ENCODE measurements at places on chromosomes 7 and 10.
A peak's percentile ranks its signal among the peaks of the same experiment; 100 is the strongest.

- DNase-seq, result no peak
Measured at GRCh38 chr10:124307591-124307990, 111.1 kb downstream of the OAT start.

DNA sequence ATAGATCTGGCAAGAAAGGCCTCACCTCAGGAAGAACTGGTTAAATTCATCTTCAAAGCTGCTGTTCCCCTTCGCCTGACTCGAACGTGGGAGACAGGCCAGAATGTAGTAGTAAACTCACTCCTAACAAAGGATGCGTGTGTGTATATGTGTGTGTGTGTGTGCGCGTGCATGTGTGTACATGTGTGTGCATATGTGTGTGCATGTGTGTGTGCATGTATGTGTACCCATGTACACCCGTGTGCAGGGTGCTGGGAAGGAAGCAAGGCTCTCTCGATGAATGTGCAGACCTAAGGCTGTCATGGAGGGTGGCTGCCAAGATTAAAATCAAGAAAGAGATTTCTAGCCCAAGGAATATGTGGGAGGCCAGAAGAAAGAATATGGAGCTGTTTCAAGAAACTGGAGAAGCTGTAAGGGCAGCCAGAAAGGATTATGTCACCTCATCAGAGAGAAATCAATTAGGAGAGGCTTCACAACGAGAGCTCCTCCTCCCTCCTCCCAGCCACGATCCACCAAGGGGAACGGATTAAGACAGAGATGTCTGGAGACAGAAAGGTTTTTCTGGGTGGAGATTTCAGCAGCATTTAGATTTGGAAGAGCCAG, 34.0 kb upstream of the LBX1 start:
- no peak for DNase-seq

DNA sequence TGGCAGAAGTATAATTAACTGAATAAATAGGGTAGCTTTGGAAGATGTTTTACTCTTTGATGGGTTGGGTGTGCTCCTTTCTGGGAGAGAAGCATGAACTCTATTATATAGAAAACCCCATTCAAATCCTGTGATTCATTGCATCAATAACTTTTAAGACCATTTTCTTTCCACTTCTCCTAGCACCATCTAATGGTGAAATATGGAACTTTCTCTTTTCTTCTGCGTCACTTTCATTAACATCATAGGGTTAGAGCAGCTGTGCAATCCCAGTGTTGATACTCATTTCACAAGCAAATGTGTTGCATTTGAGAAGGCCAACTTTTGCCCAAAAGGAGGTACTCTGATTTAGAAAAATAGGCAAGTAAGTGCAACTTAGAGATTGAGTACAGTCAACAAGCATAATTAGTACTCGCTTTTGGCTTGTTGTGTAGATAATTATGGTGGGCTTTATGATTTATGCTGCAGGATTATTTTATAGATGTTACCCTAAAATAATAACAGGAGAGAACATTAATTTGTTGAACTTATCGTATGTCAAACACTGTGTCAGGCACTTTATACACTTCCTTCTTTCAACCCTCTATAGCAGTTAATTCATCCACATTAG, 92.9 kb downstream of the CPED1 start:
- no peak for DNase-seq

DNA sequence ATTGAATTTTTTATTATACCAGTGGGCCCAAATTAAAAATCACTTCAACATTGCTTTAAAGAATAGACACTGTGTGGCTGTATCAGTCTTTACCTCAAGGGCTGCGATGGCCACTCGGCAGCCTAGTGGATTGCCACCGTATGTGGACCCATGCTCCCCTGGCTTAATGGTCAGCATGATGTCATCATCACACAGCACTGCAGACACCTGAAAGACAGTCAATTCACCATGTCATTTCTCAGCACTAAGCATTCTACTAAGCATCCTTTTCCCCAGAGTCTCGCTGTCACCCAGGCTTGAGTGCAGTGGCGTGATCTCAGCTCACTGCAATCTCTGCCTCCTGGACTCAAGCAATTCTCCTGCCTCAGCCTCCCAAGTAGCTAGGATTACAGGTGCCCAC, 17.1 kb downstream of the OAT start:
- DNase-seq, result no peak

DNA sequence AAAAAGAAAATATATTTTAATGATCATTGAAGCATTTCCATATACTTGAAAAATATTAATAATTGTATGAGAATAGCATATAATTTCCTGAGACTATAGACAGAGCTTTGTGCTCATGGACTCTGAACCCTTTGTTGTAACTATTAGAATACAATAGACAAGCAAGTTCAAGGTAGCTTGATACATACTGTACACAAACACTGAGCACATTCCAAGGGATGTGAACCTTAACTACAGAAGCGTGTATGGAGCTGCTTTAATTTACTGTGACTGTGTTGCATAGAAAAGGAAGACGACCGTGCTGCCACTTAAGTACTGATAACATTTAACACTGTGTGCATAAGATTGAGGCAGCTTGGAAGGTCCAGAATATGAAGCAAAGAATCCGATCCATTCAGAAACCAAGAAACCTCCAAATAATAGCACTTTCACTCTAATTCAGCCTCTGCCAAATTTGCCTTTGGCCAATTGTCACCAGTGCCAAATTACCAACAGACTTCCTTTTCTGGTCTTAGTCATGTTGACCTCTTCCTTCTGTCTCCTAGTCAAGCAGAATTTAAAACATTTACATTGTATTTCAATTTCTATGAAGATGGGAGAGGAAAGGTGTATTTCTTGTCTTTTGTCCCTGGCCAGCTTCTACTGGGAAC, 566.1 kb upstream of the GALNT17 start:
- DNase-seq, result no peak

GRCh38 chr7:68107968-68108367, 1111.3 kb downstream of the TYW1 start:
- DNase-seq, result no peak

GRCh38 chr7:20288036-20288435, 42.7 kb upstream of the ITGB8 start:
- DNase-seq, result no peak

GRCh38 chr7:86762129-86762528, 118.4 kb downstream of the GRM3 start:
- DNase-seq, result no peak

GRCh38 chr10:13788711-13789447, 202.1 kb downstream of the PRPF18 start:
- DNase-seq, result no peak

DNA sequence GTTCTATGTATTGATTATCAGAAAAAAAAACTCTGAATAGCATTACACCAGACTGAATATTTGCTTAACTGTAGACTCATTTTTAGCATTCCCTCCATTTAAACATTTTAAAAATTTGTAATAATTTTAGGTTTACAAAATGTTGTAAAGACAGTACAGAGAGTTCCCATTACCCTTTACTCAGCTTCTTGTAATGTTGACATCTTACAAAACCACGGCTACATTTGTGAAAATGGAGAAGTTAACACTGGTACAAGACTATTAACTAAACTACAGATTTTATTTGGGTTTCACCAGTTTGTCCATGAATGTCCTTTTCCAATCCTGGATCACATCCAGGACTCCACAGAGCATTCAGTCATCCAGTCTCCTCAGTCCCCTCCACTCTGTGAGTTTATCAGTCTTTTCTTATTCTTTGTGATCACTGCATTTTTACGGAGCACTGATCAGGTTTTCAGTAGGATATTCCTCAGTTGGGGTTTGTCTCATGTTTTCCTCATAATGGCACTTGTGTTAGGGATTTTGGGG, 130.0 kb upstream of the EEPD1 start:
- no peak for DNase-seq

DNA sequence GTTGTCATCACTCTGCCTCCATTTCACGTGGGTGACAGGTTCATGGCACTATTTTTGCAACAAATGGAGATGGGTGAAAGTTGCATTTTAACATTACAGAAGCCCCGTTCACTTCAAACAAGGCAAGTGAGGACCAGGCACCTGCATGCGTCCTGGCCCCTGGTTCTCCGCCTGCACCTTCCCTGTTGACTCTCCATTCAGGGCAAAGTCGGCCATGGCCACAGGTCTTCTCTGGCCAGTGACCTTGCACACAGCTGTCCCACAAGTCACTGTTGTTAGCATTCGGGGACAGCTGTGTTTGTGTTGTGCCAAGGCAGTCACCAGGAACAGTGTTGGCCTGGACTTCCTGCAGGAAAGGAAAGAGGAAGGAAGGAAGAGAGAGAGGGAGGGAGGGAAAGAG, 554.9 kb downstream of the TCERG1L start:
- no peak for DNase-seq

- no peak for DNase-seq
Measured at GRCh38 chr10:131978851-131979250, 2.9 kb downstream of the BNIP3 start.

DNA sequence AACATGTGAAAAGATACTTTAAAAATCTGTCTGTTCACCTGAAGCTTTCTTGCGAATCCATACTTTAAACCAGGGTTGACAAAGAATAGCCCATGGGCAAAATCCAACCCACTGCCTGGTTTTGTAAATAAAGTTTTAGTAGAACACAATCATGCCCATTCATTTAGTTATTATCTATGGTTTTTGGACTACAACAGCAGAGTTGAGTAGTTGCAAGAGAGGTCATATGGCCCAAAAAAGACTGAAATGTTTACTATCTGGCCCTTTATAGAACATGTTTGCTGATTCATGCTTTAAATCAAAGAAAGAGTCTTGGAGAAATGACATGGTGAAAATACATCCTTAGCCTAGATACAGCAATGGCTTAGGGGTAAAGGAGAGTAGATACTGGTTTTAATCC, 356.2 kb downstream of the RNLS start:
- no peak for DNase-seq

- no peak for DNase-seq
Measured at GRCh38 chr7:1923409-1924257, 253.6 kb downstream of the ELFN1 start.

- no peak for DNase-seq
Measured at GRCh38 chr10:50613150-50613549, 10.6 kb downstream of the SGMS1 start.

DNA sequence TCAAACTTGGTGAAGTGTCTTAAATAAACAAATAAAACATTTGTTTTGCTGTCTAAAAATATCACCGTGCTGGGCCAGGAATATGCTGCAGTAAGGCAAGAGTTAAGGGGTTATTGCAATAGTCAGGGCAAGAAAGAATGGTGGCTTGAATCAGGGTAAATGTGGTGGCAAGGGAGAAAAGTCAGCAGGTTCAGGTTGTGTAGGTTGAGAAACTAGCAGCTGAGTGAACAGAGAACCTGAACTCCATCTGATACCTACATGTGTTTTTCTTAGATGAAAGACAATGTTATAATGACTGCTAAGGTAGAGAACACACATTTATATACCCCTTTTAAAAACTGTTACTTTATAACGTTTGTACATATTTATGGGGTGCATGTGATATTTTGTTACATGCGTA, 28.7 kb downstream of the OTUD1 start:
- no peak for DNase-seq

DNA sequence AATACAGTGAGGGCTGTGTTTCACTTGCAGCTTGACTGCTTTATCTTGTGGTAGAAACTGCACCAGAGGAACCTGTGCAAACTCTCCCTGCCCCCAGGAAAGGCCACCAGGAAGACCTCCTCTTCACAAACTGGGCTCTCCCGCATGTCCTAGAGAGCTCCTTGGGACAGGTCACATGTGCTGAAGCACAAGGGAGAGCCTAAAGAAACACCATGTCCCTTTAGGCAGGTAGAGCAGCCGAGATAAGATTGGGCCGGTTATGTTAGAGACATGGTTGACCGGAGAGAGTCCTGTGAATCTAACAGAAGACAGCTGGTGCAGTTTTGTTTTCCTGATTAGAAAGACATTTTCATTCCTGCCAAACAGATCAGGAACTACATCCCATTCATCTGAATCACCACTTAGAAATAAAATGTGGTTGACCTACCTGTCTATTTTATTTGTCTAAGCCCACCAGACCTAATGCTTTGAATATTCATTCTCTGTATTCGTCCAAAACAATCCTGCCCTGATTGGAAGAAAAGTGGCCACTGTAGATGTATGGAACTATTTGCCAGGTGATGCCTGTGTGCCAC, 224.1 kb downstream of the GLI3 start:
- no peak for DNase-seq

GRCh38 chr10:124008681-124009080, 84.7 kb downstream of the CHST15 start:
- no peak for DNase-seq

GRCh38 chr10:75399461-75400162, 2.0 kb downstream of the ZNF503 start:
- peak; percentile 47 for DNase-seq

- no peak for DNase-seq
Measured at GRCh38 chr10:90937645-90938258, 16.9 kb upstream of the ANKRD1 start.

Data from CD4-positive, alpha-beta T cell treated with Interleukin-15 for 1 hour (primary cell).